ENCODE measurements at places on chromosomes 2 and 18.

GRCh38 chr2:148913061-148913460 lies 38.0 kb downstream of the KIF5C start:
- no peak for DNase-seq

- no peak for DNase-seq
Observed at GRCh38 chr2:159133797-159134196, 152.7 kb downstream of the WDSUB1 start.

DNA sequence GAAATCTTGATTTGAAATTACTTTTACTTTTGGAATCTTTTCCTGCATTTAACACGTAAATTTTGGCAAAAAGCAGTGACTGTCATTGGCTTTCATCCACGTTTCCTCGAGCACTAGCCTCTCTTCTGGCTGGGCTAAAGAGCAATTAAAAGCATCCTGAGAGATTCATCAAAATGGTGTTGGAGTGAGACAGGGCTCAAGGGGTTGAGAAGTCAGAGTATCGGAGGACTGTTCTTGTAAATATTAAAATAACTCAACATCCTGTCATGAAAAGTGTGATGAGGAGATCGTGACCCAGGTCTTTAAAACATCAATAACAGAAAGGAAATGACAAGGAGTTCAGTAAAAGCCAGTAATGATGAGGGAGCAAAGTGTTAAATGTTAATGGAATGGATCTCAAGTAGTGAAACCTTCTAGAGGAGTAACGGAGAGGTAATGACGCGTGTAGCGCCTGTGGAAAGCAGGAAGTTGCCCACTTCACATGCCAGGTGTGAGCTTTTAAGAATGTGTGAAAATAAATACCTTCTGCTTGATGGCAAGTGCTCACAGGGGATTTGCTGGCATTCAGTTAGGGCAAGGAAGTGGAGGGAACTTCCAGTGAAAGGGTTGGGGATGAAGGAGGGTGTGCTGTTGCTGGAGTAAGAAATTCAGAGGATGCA lies 754.4 kb downstream of the ADCYAP1 start:
- DNase-seq: no peak

GRCh38 chr2:177175917-177176668 lies 36.5 kb upstream of the HNRNPA3 start:
- DNase-seq: no peak

GRCh38 chr2:196293751-196294515 lies 122.6 kb upstream of the STK17B start:
- no peak for DNase-seq

DNA sequence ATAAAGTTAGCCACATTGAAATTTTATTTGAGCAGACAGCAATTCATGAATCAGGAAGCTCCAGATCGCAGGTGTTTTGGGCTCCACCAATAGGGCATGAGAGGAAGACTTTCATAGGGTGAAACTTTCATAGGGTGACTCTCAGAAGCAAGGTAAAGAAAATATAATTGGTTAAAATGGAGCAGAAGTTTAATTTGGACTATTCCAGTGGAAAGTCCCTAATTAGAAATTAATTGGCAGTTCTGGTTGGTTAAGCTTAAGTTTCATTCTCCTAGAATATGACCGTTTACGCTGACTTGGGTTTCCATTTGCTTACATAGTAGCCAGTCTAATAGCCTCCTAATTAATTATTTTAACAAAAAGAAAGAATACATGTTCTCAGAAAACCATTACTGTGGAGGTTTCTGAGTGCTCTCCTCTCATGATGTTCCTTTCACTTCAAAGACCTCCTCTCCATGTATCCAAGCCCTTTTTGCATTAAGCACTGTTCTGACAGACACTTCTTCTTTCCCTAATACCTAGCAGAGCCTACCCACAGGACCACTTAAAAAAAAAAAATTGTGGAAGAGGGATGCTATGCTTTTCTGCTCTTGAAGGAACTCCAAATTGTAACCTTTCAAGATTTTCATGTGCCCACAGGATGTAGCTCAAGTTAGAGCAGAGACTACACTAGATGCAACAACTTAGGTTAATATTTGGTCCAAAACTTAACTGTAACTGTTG lies 99.1 kb downstream of the MREG start:
- DNase-seq: no peak

- no peak for DNase-seq
Observed at GRCh38 chr18:74501386-74501785, 5.2 kb downstream of the CNDP2 start.

- DNase-seq: no peak
Observed at GRCh38 chr2:57278451-57278850, 768.2 kb upstream of the VRK2 start.

- DNase-seq: no peak
Observed at GRCh38 chr2:199163613-199164458, 293.9 kb downstream of the SATB2 start.

DNA sequence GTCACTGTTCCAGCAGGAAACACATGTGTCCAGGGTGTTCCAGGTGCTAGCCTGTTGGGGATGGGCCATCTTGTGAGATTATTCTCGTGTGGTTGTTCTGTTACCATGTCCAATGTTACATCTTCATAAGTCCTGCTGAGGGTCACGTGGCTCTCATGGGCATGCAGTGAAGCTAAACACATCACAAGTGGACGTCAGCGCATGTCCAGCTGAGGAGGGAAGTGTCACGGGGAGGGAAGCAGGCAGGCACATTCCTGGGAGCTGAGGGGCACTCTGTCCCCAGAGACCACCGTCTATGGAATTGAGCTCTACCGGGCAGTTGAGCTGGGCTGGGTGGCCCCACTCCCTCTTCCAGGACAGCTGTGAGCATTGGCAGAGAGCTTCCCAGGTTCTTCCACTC lies 155.3 kb upstream of the TWIST2 start:
- DNase-seq: no peak

- DNase-seq: peak; percentile 22
Observed at GRCh38 chr2:46776687-46777327, 138.8 kb downstream of the MCFD2 start.

- no peak for DNase-seq
Observed at GRCh38 chr2:16973586-16974286, 308.1 kb upstream of the CYRIA start.

DNA sequence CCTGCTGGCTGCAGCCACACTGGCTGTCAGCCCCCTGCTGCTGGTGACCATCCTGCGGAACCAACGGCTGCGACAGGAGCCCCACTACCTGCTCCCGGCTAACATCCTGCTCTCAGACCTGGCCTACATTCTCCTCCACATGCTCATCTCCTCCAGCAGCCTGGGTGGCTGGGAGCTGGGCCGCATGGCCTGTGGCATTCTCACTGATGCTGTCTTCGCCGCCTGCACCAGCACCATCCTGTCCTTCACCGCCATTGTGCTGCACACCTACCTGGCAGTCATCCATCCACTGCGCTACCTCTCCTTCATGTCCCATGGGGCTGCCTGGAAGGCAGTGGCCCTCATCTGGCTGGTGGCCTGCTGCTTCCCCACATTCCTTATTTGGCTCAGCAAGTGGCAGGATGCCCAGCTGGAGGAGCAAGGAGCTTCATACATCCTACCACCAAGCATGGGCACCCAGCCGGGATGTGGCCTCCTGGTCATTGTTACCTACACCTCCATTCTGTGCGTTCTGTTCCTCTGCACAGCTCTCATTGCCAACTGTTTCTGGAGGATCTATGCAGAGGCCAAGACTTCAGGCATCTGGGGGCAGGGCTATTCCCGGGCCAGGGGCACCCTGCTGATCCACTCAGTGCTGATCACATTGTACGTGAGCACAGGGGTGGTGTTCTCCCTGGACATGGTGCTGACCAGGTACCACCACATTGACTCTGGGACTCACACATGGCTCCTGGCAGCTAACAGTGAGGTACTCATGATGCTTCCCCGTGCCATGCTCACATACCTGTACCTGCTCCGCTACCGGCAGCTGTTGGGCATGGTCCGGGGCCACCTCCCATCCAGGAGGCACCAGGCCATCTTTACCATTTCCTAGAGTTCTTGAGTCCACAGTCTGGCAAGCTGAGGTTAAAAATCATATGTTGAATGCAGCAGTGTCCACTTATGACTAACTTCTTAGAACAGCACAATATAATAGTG lies 741 bp downstream of the GPR148 start:
- no peak for DNase-seq

DNA sequence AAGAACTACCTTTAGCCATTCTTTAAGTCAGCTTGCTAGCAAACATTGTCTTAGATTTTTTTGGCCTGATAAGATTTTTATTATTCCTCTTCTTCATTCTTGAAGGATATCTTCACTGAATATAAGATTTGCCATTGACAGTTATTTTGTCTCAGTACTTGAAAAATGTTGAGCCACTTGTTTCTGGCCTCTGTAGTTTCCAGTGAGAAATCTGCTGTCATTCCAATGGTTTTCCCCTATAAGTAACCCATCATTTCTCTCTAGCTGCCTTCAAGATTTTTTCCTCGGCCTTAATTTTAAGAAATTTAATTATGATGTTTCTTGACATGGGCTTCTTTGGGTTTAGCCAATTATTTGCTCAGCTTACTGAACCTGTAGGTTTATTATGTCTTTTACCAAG lies 32.6 kb downstream of the ACOXL start:
- no peak for DNase-seq

GRCh38 chr2:23096906-23097602 lies 287.9 kb upstream of the KLHL29 start:
- no peak for DNase-seq

DNA sequence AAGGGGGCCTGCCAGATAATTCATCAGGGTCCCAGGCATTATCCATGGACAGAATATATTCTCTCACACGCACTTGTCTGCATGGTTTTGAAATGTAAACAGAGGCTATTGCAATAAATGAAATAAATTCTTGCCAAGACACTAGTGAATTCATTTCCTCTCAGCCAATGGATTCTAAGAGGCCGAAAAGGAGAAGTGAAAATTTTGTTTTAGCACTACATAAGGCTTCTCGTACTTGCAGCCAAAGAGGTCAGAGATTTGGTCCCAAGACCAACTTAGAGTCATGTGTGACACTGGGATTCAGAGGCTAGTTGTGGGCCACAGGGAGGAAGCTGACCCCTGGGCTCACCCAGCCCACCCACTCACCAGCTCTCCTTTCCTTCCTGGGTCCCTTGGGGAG lies 184.1 kb upstream of the GLI2 start:
- no peak for DNase-seq

GRCh38 chr2:65158557-65158956 lies 28.7 kb upstream of the RAB1A start:
- DNase-seq: no peak

GRCh38 chr2:176407706-176408105 lies 138.5 kb downstream of the MTX2 start:
- no peak for DNase-seq

DNA sequence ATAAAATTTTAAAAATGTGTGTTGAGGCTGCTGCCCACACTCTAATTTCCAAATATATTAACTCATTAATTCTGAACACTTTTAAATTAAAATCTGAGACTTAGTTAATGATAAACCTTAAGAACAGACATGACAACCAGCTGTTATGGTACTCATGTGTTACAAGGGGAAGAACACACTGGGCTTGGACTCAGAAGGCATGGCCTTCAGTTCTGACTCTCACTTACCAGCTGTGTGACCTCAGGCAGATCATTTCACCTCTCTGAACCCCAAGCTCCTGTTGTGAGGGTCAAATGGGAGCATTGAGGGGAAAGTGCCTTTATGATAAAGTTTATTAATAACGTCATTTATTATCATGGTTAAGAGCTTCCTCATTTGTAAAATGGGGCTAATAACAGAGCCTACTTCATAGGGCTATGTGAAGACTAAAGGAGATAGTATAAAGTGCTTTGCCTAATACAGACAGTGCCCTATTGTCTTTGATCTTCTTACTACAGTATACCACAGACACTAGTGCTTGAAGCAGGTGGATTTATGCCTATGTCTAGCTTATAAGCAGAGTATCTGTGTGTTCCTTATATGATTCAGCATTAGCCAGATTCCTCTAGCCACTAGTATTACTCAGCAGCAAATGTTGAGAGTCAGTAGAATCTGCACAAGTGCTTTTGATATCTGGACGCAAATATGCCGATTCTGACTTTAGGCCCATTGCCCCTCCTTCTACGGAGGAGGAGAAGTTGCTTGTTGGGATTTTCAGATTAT lies 99.6 kb downstream of the SGPP2 start:
- no peak for DNase-seq

- DNase-seq: no peak
Observed at GRCh38 chr2:106812383-106812782, 73.6 kb downstream of the ST6GAL2 start.

DNA sequence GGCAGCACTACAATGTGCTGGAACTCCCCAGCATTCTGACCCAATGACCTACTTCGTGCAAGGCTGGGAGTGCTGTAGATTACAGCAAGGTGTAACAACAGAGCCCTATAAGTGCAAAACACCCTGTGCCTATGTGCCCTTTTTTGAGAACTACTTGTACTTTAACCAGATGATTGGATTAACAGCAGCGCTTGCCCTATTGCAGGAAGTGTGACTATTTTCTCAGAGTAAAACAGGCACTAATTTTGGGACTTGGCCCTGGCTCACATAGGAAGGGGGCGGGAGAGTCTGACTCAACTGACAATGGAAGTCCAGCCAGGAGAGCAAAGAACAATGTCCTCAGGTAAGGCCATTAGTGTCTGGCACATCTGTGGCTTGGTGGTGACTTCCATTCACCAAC lies 35.6 kb upstream of the RNF125 start:
- DNase-seq: no peak

DNA sequence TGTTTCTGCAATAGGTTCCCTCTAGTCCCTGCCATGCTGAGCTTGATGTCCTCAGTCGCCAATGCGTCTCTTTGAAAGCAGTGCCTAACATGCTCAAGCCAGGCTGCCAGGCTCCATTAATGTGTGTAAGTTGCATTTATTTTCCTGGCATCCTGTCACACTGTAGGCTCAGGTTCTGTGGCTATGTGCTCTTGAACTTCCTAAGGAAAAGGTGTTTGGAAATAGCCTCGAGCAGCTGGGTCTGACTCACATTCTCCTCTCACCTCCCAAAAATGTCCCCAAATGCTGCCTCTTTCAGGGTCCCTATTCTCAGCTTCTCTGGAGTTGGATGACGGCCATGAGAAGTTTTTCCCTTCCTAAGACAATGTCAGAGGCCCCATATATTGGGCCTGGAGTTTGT lies 58.0 kb upstream of the SLC14A2 start:
- DNase-seq: no peak

GRCh38 chr18:50986360-50987087 lies 18.7 kb downstream of the ELAC1 start:
- no peak for DNase-seq

DNA sequence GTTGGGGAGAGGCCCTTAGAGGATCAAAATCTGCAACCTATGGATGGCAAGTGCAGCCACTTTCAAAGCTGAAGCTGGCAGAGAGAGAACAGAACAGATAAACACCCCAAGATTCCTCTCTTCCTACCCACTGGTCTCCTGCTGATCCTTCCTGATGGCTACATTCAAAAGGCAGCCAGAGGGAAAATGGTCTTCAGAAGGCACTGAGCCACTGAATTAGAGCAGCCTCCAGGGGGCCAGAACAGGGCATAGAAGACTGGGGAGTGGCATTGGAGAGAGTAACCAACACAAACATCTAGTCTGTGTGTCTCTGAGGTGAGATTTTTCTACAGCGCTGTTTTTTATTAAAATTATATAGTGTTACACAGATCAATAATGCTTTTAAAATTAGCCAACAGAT lies 432.6 kb downstream of the PARD3B start:
- DNase-seq: no peak

- no peak for DNase-seq
Observed at GRCh38 chr2:226660526-226660925, 139.1 kb downstream of the IRS1 start.
